ENCODE measurements at places on chromosomes 6 and 20. TPM values are rescaled to one million over a fixed set of nuclear protein-coding genes. Genes with fewer than 3 reads are reported as not detected.

- no peak for DNase-seq
Measured at GRCh38 chr6:166488076-166488685, 98.3 kb downstream of the RAMACL start.

GRCh38 chr6:68691120-68691519 is 56.0 kb downstream of the ADGRB3 start:
- DNase-seq, result no peak

GRCh38 chr20:37526839-37527637 is 638 bp downstream of the BLCAP start:
- no peak for DNase-seq

The ADGRF1 gene
- not detected for total RNA-seq

- DNase-seq, result no peak
Measured at GRCh38 chr6:82957868-82958245, 107.8 kb downstream of the UBE3D start.

DNA sequence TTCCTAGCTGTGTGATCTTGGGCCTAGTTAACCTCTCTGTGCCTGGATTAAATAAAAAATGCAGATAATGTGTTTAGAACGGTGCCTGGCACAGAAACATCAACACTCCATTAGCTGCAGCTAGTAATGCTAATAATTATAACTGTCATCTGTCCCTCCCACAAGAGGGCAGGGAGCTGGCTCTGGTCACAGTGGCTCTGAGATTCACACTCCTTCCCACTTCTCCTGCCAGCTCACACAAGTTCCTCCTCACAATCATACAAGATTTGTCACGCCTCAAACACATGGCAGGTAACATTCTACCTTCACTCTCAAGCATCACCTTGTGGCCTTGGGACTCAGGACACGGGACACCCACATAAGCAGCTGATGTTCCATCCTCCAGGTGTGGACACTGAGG is 2.4 kb downstream of the ADA start:
- DNase-seq, result no peak

Measured in cardiac septum (tissue), 1 donor.